Amygdala (tissue), 56 donors: ENCODE measurements at places on chromosomes 7 and 10.
A peak's percentile ranks its signal among the peaks of the same experiment; 100 is the strongest.

DNA sequence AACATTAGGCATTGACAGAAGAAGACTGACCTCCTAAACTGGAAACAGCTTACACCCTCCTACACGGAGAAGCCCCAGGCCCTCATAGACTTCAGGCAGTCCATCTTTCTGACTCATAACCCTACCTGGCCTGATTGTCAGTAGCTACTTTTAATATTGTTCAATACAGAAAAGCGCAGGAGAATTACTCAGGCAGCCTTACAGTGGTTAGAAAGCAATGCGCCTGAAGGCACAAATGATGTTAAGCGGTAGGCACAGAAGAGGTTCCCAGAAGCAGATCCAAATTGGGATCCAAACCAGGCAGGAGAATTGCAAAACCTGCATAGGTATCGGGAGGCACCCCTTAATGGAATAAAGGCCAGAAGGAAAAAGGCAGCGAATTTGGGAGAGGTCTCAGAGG lies 5.4 kb upstream of the CYREN start:
- DNase-seq: no peak

DNA sequence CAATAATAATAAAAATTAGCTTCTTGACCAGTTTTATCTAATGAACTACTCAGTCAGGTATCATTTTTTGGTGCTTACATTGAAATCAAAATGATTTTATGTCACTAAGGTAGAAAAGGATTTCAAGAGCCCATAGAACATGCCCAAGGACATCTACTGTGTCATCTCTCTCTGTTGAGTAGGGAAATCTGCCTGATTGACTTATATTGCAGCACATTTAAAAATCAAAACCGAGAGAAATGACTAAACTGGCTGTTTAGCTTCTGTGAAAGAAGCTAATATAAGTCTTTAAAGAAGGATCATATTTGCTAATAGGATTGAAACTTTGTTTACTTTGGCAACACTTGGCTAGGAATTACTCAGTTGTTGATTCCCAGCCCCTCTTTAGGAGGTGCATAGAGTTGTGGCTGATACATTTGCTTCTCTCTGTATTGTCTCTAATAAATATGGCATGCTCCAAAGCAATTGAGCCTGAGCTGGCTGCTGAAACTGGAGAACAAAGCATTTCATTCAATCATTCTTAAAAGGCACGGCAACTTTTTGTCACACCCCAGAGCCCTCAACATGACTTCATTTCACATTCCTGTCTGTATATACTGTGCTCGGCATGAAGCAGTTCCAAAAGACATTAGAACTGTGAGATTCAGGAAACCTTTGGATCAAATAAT lies 1096.9 kb upstream of the POT1 start:
- no peak for DNase-seq

DNA sequence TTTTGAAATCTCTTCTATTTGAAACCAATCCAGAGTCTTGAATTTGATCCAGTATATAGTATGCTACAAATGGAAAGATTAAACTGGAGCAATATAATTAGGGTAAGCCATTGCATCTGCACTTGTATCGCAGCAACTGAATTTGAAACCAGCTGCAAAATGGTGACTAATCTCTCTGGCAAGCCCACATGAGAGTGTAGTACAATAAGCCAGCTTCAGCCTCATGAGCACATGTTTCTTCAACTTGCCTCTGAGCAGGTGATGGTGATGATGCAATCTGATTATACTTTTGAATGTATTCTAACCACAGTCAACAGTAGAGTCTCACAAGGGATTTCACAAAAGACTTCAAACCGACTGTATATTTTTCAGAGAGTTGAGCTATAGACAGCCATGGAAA lies 829 bp upstream of the RPA3 start:
- DNase-seq: peak; percentile 10

DNA sequence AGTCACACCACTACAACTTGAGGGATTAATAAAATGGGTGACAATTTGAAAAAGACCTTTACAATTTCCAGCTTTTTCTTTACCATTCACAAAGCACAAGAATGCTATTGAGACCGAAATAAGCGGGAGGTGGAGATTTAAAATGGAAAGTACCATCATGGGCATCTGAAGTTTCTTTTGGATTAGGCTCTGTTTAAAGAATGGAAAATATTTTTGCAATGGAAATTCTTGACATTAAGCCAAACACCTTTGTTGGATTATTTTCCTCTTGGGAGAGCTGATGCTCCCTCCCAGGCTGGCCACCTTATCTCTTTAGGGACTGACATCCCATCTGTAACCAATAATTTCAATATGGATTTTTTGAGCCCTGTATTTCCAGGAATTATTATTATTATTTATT lies 62.5 kb downstream of the BPGM start:
- no peak for DNase-seq

DNA sequence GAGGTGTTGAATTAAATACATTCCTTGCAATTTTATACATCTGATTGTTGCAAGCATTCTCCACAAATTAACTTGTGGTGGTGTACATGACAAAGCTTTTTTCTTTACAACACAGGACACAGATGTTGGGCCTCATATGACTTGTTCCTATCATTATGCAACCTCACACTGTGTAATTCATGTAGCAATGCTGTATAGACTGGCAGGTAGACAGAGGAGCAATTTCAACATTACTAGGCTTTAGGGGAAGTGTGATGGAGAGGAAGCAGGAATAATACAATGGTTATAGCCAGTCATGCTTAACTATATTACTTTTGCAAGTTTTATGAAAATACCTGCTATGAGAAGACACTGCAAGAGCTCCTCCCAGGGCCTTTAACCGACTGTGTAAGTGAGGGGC lies 832.1 kb downstream of the CNTNAP2 start:
- DNase-seq: no peak
